ENCODE measurements at places on chromosomes 5 and 9.

GRCh38 chr9:5062631-5063030 lies 77.6 kb downstream of the JAK2 start:
- no peak for DNase-seq

- DNase-seq, result peak; percentile 56
Measured at GRCh38 chr9:20884985-20885593, 146.4 kb downstream of the HACD4 start.

GRCh38 chr5:168781941-168782571 lies 202.9 kb upstream of the PANK3 start:
- no peak for DNase-seq

DNA sequence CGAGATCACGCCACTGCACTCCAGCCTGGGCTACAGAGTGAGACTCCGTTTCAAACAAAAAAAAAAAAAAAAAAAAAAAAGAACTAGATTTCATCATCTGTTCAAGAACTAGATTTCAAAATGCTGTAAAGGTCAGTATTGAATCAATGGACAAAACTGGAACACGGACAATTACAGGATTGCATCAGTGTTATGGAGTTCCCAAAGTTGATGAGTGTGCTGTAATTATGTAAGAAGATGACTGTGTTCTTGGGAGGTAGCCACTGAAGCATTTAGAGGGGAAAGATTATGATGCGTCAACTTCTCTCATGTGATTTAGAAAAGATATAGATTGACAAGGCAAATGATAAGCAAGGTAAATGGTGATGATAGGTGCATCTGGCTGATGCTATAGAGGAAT lies 6.5 kb downstream of the FAM240B start:
- no peak for DNase-seq

- no peak for DNase-seq
Measured at GRCh38 chr5:140469259-140469658, 67.6 kb downstream of the ANKHD1 start.

DNA sequence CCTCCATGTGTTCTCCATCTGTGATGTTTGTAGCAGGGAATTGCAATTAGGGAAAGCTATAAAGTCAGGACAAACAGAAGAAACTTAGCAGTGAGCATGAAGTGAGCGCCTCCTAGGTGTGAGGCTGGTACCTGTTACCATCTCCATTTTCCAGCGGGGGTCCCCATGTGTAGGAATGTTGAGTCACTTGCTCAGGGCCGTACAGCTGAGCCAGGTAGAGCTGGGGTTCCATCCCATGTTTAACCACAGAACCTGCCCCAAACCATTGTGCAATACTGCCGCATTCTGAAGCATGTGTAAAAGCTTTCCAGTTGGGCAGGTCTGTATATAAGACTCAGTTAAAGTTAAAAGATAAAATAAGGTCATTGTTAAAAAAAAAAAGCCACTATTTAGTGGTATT lies 62.7 kb downstream of the NDFIP1 start:
- no peak for DNase-seq

GRCh38 chr5:172881691-172882370 lies 47.8 kb downstream of the ERGIC1 start:
- peak; percentile 52 for DNase-seq

DNA sequence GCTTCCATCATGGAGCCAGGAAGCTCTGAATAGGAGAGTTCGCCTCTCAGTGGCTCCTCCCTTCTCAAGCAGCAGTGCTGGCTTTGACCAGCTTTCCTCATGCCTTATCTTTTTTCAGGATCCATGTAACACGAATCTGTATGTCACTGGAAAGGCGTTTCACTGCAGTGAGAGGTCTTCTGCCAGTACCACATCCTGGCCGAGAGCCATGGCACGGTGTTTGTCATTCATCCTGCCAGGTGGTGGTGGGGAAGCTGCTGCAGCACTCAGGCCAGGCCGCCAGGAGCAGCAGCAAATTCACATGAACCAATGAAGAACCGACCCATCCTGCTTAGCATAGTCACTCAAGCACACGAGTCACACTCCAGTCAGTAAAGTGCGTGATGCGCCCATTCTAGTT lies 179.0 kb downstream of the FANCC start:
- DNase-seq, result no peak

GRCh38 chr5:74056107-74056788 lies 430.3 kb downstream of the ARHGEF28 start:
- DNase-seq, result no peak

DNA sequence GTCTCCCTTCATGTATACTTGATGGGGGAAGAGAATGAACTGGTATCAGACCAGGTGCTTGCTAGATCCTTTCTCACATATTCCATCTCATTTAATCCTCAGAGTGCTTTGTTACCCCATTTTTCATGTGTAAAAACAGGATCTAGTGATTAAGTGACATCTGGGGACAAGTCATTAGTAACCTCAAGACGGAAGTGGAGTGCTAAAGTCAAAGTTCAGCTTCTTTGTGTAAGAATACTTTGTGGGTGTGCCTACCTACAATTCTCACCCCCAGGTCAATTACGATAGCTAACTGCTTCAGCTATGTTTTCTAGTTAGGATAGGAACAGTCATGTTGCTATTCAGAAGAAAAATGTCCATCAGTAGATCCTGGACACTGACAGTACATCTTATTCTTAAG lies 3.1 kb upstream of the FAM120AOS start:
- no peak for DNase-seq

DNA sequence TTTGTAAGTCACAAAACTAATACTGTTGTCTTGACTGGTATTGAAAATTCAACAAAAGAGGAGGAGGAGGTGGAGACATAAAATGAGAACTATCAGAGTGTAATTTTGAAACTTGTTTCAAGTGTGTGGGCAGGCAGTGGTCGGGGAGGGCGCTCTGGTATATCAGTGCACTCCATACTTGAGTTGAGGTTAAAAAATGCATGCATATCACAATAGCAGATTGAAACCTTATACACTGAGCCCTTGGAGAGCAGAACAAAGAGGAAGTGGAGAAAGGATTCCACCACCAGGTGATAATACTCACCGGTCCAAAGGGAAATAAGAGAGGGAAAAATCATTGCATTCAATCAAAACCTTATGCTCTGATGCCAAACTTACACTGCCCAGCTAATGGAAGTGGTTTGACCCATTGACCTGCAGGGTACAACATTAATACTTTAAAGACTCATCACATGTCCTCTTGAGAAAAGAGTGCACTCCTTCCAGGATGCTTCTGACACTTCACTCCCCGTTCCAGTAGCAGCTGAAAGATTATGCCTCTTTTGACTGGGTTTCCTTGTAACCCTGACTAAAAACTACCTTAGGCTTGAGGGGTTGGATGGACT lies 79.5 kb upstream of the FAM169A start:
- peak; percentile 61 for DNase-seq

GRCh38 chr9:112005939-112006338 lies 109.3 kb downstream of the UGCG start:
- no peak for DNase-seq

DNA sequence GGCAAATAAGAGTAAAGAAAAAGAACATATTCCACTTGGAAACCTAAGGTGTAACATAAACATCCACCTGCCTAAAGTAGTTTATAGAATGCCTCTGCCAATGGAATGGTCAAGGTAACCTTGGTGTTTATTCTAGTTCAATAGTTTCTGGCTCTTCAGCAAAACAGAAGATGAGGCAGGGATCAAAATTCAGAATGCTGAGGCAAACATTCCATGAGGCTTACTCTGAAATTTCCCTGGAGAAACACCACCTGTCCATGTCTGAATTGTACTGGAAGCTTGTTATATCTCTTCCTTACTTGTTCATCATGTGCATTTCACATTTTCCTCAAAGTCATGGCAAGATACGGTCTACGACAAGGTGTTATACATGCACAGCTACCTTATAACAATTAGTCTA lies 1862.4 kb upstream of the ACO1 start:
- no peak for DNase-seq

DNA sequence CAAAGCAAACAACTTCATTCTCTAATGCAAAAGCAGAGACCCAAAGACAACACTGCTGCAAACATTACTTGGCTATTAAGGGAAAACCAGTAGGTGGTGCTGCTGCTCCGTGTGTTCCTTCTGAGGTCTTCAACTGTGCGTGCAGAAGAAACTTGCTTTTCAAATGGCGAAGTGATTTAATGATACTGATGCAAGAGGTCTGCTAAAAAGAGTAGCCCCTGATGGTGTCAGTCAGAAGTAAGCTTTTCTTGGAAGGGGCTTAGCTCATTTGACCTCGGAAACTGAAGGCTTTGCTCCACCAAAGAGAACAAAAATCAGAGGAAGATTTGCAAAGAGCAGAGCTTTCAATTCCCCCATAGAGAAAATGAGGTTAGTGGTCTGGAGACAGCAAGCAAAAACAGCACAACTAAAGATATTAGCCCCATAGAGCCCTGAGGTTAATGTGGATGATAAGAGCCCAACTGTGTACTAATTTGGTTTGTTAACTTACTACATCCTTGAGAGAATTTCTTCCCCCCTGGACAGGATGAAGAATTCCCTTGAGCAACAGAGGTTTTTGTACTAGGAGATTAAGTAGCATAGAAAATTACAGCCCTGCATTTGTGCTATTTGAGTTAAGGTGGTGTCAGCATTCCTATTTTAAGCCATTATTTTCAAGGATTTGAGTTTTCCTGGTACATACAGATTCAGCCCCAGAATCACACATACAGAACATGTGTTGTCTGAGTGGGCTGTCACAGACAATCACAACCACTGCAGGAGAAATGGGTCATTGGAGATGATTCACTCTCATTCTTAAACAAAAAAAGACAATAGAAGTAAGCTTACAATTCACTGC lies 153.2 kb upstream of the C9orf72 start:
- peak; percentile 50 for DNase-seq

GRCh38 chr5:73962801-73963425 lies 336.9 kb downstream of the ARHGEF28 start:
- DNase-seq, result no peak

- DNase-seq, result no peak
Measured at GRCh38 chr5:165119175-165119574, 1613.8 kb downstream of the MAT2B start.

DNA sequence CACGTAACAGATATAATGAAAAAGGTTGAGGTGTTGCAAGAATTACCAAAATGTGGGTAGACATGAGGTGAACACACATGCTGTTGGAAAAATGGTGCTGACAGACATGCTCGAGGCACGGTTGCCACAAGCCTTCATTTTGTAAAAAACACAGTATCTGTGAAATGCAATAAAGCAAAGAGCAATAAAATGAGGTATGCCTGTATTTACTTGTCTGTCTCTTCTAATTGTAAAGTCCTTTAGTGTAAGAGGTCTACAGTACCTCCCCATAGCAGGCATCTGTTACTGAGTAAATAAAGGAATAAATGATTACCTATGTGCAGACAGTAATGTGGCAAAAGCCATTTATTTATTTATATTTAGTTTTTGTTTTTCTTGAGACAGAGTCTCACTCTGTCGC lies 3.0 kb upstream of the CAST start:
- DNase-seq, result no peak

GRCh38 chr5:43065387-43065947 lies 25.3 kb upstream of the ANXA2R start:
- no peak for DNase-seq

DNA sequence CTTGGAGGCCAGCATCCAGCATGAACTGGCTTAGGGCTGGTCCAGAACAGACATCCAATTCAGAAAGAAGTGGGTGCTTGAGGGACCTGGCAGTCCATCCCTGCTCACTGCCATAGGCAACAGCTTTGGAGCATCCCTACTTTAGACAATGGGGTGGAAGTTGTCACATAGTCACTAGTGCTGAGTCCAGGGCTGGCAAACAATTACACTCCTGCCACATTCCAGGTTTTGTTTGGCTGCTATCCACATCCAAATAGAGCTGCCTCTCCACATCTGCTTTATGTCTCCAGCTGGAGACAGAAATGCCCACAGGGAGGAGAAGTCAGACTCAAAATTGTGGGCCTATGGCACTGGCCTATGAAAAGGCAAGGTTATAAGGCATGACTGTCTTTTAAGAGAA lies 7.0 kb downstream of the FSTL4 start:
- no peak for DNase-seq

GRCh38 chr5:159965031-159965837 lies 43.7 kb upstream of the TTC1 start:
- DNase-seq, result peak; percentile 29

DNA sequence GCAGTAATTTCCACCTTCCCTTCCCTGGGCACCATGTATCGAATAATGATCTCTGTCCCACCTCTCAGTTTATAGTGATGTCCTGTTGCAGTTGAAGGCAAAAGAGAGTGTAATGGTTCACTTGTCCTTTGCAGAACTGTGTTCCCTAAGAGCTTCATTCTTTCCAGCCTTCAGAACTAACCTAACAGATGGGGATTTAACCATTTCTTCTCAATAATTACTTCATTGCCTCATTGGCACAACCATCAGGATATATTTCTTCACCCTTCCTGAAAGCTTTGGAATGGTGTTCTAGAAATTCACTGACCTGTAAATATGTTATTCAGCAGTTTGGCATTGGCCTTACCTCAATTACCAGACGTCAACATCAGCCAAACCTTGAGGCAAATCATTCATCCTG lies 83.9 kb upstream of the PRRC1 start:
- DNase-seq, result no peak

DNA sequence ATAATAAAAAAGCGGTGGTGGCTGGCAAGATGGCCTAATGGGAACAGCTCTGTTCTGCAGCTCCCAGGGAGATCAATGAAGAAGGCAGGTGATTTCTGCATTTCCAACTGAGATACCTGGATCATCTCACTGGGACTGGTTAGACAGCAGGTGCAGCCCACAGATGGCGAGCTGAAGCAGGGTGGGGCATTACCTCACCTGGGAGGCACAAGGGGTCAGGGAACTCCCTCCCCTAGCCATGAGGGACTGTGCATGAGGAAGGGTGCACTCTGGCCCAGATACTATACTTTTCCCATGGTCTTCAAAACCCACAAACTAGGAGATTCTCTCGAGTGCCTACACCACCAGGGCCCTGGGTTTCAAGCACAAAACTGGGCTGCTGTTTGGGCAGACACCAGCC lies 45.6 kb upstream of the PTGER4 start:
- DNase-seq, result no peak

DNA sequence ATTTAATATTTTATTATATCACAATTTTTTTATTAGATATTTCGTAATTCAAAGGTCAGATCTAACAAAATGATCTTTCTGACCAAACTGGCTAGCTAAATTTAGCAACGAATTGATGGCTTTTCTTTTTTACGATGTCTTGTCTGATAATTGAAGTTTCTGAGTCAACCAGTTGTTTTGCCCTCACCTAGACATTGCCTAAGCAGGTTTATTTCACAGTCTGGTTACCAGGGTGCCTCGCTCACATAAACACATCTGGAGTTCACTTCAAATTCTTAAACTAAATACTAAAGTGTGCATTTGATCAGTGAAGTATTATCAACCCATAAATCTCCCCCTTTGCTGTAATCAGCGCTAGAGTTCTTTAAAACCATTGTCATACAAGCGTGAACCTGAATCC lies 448.3 kb downstream of the TLE4 start:
- DNase-seq, result no peak

- DNase-seq, result no peak
Measured at GRCh38 chr9:126234681-126235335, 91.8 kb upstream of the MVB12B start.

GRCh38 chr5:84480873-84481637 lies 96.4 kb upstream of the EDIL3 start:
- no peak for DNase-seq

GRCh38 chr5:110807169-110807568 lies 68.4 kb downstream of the SLC25A46 start:
- no peak for DNase-seq

Measured in activated T-cell treated with anti-CD3 and anti-CD28 coated beads, Interleukin-2, amount 50 U/mL, for 72 hours (primary cell).